ENCODE measurements at places on chromosomes 11 and 22.

DNA sequence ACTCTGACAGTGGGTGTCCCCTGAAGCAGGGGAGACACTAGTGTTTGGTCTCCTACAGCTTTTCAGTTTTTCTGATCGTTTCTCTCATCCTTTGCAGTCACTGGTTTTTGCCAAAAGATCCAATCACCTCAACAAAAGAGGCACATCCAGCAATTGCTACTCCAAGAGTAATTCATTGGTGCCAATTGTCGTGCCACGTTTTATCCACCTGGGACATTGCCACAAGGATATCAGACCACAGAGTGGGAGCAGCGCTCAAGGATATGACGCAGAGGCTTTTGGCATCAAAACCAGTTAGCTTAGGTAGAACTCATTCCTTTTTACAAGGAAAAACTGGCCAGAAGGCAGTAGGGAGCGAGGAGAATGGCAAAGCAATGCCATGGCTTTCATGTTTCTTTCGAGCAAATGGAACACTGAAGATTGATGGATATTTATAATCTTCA is 40.9 kb upstream of the BLID start:
- no peak for DNase-seq

- DNase-seq, result no peak
Observed at GRCh38 chr11:111561791-111562325, 21.3 kb downstream of the LAYN start.

DNA sequence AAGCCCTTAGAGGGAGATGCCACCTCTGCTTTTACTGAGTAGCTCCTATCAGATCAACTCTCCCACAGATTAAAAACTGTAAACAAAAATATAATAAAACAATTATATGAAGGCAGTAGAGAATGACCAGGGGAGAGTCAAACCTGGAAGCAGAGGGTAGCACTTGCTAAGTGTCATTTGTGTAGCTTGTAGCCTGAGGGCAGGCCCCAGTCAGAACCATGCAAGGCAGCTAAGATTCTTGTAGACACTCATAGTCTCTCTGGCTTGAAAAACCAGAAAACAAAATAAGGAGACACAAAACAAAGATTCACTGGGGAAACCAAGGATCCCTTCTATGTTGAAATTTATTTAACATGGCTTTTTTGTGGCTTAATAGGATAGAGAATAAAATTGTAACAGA is 110.4 kb downstream of the WNT11 start:
- DNase-seq, result no peak

DNA sequence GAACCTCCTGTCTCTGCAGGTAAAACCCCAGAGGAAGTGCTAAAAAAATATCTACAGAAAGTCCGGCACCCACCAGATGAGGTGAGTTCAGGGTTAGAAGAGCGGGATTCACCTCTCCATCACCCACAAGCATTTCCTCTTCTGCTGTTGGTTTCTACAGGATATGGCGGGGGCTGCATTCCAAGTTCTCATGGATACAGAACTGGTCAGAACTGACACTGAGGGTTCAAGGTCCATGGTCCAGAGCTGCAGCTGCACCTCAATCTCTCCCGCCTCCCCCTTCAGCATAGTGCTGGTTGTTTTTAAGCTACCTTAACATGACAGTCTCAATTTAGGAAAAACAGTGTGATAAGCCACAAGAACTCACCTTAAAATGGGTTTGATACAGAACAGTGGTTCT is 19.2 kb downstream of the DTX4 start:
- no peak for DNase-seq

DNA sequence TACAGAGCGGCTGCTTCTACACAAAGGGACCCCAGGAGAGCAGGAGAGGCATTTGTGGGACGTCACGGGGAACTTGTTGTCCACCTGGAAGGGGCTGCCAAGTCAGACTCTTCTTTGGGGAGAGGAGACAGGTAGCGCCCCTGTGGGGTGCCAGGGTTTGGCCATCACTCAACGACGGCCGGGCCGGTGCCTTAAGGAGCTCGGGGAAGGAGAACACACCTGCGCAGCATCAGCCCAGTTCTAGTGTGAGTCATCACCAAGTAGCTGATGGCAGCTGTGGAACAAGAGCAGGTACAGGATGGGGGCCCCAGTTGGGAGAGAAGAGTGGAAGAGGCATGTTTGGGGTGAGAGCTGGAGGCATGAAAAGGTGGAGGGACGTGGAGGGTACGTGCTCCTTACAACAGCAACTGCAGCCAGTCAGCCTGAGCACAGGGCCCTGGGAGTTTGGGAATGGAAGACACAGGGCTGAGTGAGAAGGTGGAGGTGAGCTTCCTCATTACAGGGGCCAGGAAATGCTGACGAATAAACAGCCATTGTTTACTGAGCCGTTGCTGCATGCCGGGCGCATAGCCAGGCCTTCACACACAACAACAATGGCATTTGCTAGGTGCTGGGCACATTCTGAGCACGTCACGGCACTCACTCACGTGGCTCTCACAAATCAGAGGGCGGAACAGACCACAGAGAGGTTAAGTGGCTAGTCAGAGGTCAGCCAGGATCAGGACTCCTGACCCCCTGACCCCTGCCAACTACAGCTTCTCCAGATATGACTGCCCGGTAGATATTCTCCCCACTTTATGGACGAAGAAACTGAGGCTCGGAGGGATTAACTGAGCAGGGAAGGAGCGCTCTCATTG is 29.1 kb upstream of the TP53I11 start:
- DNase-seq, result no peak

GRCh38 chr11:106765469-106766258 is 252.6 kb downstream of the GUCY1A2 start:
- no peak for DNase-seq

- no peak for DNase-seq
Observed at GRCh38 chr11:6321961-6322362, 1.7 kb upstream of the CAVIN3 start.

DNA sequence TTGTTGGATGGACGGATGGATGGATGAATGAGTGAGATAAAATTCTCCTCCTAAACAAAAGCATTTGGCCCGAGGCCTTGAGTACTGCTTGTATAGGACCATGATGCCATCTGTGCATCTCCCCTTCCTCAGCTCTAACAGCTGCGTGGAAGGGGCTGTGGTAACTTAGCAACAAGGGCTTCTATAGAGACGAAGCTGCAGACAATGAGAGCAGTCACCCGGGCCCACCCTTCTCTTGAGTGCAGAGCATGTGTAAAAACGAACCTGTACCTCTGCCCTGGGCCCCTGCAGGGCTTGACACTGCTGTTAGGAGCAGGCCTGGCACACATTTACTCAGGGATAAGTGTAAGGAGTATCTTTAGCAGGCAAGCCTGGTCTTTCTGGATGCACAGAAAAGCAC is 391.5 kb downstream of the CADM1 start:
- DNase-seq, result no peak

- no peak for DNase-seq
Observed at GRCh38 chr11:121564948-121565684, 112.3 kb upstream of the SORL1-AS1 start.

- peak; percentile 76 for DNase-seq
Observed at GRCh38 chr22:30262917-30263741, 3.5 kb downstream of the OSM start.

GRCh38 chr11:68950270-68950669 is 30.5 kb downstream of the MRGPRD start:
- no peak for DNase-seq

- no peak for DNase-seq
Observed at GRCh38 chr22:41810022-41810421, 9.5 kb downstream of the CCDC134 start.

DNA sequence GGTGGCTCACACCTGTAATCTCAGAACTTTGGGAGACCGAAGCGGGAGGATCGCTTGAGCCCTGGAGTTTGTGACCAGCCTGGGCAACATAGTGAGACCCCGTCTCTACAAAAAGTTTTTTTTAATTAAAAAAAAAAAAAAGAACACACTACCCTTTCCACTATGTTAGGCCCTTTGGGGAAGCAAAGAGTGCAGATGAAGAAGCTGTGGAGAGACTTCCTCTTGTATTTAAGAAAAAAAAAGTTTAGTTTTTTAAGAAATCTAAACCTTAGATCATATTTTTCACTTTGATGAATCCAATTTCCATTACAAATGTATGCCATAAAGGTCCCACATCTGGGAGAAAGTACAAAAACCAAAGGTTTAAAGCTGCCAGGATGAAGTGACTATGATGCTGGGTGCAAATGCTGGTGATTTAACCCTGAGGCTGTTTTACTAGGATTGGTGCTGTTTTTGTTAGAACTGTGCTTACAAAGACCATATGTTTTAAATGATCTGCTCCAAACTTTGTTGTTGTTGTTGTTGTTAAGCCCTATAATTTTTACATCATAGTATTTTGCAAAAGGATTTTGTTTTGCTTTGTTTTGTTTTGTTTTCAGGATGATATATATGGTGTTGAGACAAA is 28.9 kb upstream of the ACER3 start:
- DNase-seq, result no peak

GRCh38 chr22:33492210-33492651 is 428.0 kb downstream of the LARGE1 start:
- peak; percentile 17 for DNase-seq

DNA sequence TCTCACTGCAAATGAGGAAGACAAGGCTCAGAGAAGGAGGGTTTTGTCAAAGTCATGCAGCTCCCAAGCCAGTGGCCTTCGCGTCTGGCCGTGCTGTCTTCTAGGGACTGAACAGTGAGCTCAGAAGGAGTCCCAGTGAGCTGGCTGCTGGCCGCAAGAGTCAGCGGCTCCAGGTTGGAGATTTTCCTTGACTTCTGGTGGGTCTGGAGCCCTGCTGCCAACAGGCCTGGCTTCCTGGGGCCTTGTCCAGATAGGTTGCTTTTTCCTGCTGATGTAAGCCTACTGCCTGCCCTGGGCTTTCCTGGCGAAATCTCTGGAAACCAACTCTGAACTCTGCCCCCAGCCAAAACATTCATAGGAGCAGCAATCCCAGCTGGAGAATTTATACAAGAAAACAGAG is 272.7 kb upstream of the CADM1 start:
- no peak for DNase-seq

All from naive thymus-derived CD8-positive, alpha-beta T cell (primary cell).